Kidney (tissue), 22 donors: ENCODE measurements at places on chromosomes 6 and 20. TPM values are rescaled to one million over a fixed set of nuclear protein-coding genes. Genes with fewer than 3 reads are reported as not detected.

SLC2A10 gene
- 3.7 TPM for polyA plus RNA-seq

CASS4 gene
- 0.22 TPM for polyA plus RNA-seq

TCFL5 gene
- 6.1 TPM for polyA plus RNA-seq

TFAP2D gene
- polyA plus RNA-seq: not detected

RAB23 gene
- polyA plus RNA-seq: 6.0 TPM

COL20A1 gene
- polyA plus RNA-seq: 0.58 TPM

TDP2 gene
- polyA plus RNA-seq: 82.9 TPM

ANKEF1 gene
- 1.9 TPM for polyA plus RNA-seq

CST2 gene
- not detected for polyA plus RNA-seq

PRDM1 gene
- 0.86 TPM for polyA plus RNA-seq

HSD17B8 gene
- polyA plus RNA-seq: 83.0 TPM

SEL1L2 gene
- polyA plus RNA-seq: not detected

MEA1 gene
- polyA plus RNA-seq: 149 TPM

FAM209B gene
- not detected for polyA plus RNA-seq

NINL gene
- polyA plus RNA-seq: 23.4 TPM

BMP7 gene
- polyA plus RNA-seq: 11.3 TPM

LPIN3 gene
- 29.4 TPM for polyA plus RNA-seq

TSPO2 gene
- polyA plus RNA-seq: 0.88 TPM

CBFA2T2 gene
- 5.5 TPM for polyA plus RNA-seq

PSORS1C1 gene
- 2.1 TPM for polyA plus RNA-seq

TBXT gene
- polyA plus RNA-seq: not detected

OPN5 gene
- not detected for polyA plus RNA-seq

MAS1 gene
- polyA plus RNA-seq: not detected

PI3 gene
- not detected for polyA plus RNA-seq

SPDEF gene
- not detected for polyA plus RNA-seq

C20orf202 gene
- polyA plus RNA-seq: 0.73 TPM

LTB gene
- polyA plus RNA-seq: 6.6 TPM

LY6G6F gene
- polyA plus RNA-seq: not detected
